ENCODE measurements at places on chromosomes 4 and X.

DNA sequence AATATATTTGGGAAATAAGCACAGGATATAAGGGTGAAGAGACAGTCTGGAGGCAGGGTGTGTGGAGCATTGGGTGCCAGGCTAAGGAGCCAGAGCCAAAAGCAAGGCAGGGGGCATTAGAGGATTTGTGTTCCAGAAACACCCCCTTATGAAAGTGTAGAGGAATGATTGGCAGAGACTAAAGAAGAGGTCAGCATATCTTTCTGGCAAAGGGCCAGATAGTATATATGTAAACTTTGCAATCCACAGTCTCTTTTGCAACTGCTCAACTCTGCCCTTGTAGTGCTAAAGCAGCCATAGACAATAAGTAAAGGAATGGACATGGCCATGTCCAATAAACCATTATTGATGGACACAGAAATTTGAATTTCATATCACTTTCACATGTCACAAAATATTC is 3.6 kb upstream of the SLC9A6 start:
- no peak for DNase-seq

GRCh38 chr4:6437826-6438238 is 34.6 kb downstream of the PPP2R2C start:
- DNase-seq = no peak

- no peak for DNase-seq
Measured at GRCh38 chrX:43479070-43479469, 177.0 kb upstream of the MAOA start.

DNA sequence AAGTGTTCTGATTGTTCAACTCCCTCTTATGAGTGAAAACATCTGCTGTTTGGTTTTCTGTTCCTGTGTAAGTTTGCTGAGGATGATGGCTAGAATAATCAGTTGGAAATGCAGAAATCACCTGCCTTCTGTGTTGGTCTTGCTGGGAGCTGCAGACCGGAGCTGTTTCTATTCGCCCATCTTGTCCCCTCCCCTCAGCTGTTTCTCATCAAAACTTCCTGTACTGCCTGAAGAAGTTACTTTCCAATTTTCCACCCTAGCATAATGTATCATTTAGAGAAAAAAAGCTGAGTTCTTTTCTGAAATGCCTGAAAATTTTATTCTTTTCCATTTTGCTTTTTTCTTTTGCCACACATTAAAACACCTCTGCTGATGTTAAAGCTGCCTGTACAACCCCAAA is 167.6 kb downstream of the TEX13A start:
- DNase-seq = no peak

DNA sequence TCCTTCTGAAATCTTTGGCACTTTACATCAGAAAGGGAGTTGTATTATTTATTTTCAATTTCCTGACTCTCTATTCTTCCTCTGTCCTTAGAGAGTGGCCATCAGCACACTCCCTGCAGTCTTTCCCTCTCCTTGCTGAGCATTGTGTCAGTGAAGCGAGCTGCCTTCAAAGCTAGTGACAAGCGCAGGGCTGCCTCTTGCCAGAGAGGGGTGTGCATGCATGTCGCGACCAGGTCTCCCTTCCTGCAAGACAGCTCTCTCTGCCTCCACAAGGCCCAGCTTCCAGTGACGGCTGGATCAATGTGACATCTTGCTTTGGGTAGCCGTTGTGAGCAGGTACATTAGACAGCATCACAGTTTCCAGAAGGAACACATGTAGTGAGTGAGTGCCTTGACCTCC is 810.9 kb upstream of the TENM3 start:
- no peak for DNase-seq

- no peak for DNase-seq
Measured at GRCh38 chr4:71765821-71766383, 18.0 kb downstream of the GC start.

DNA sequence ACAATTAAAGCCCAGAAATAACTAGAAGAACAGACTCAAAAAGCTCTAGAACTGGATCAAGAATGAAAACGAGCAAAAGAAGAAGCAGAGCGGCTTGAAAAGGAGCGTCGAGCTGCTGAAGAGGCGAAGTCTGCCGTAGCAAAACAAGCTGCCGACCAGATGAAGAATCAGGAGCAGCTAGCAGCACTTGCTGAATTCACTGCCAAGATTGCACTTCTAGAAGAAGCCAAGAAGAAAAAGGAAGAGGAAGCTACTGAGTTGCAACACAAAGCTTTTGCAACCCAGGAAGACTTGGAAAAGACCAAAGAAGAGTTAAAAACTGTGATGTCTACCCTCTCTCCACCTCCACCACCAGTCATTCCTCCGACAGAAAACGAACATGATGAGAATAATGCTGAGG is 56.1 kb upstream of the PPP4R3C start:
- DNase-seq = no peak

- no peak for DNase-seq
Measured at GRCh38 chr4:2284934-2285612, 23.2 kb upstream of the MXD4 start.

DNA sequence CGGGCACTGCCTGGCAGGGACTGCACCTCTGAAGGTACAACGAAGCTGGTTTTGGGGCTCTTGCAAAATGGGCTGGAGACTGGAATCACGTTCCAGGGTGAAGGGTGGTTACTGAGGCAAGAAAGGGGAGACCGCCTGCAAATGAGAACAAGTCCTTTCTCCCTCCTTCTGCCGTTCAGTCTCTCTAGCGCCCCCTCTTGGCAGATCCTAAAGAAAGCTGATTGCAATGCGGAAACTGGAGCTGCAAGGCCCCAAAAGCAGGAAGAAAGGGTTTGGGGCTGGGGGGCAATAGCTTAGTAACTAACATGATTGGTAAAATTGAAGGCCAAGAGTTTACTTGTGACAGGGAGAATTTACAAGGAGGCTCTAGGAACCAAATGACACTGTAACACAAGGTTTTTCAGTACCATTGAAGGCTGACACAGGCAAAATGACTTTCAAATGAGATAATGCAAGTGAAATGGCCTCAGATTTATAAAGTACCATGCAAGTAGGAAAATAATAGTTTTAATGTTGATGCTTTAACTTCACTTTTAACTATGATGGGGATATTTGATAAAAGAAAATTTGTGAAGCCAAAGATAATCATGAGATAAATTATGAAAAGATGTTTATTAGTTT is 222.7 kb upstream of the HAND2 start:
- no peak for DNase-seq

GRCh38 chr4:74291471-74291870 is 16.8 kb upstream of the EPGN start:
- DNase-seq = no peak

DNA sequence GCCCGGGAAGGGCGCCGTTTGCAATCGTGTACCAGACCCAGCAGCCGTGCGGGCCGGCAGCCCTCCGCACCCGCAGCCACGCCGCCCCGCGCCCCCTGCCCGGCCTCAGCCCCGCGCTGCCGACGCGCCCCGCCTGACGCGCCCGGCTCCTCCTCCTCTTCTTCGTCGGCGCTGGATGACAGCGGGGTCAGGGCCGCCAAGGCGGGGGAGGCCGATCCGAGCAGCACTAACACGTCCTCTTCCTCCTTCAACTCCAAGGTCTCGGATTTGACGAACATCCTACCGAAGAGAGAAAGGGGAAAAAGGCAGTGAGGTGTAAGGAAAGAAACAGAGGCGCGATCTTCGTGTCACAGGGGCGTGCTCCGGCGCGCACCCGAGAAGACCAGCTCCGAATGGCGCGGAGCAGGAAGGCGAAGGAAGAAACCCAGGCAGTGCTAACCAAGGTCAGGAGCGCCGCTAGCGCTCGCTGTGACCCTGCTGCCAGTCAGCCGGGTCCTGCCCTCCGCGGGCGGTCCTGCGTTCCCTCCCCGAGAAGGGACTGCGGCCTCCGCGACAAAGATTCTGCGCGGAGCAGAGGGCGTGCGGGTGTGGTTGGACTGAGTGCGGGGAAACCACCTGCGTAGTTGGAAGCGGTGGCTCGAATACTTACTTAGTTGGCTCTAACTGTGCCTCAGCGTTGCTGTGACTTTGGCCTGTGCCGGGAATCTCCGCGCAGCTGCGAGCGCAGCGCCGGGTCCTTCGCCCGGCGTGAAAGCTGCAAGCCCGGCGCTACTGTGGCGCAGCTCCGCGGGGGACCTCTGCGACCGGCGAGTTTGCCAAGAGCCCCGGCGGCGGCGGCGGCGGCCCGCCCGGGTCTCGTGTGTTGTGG is 548 bp downstream of the NEUROG2 start:
- DNase-seq = no peak

DNA sequence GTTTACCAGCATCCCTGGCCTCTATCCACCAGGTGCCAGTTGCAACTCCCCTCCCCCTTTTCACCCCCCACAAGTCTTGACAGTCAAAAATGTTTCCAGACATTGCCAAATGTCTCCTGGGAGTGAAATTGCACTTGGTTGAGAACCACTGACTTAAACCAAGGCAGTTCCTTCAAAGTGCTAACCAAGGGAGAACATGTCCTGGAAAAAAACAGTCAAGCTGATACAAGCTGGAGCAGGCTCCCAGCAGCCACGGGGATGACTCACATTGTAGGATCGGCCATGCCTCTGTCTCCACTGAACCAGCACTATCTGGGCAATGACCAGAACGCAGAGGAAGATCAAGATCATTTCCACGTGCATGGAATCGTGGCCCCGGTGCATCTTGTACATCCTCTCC is 11.4 kb downstream of the RNF175 start:
- no peak for DNase-seq

GRCh38 chrX:27229721-27230120 is 233.4 kb downstream of the PPP4R3C start:
- DNase-seq = no peak

DNA sequence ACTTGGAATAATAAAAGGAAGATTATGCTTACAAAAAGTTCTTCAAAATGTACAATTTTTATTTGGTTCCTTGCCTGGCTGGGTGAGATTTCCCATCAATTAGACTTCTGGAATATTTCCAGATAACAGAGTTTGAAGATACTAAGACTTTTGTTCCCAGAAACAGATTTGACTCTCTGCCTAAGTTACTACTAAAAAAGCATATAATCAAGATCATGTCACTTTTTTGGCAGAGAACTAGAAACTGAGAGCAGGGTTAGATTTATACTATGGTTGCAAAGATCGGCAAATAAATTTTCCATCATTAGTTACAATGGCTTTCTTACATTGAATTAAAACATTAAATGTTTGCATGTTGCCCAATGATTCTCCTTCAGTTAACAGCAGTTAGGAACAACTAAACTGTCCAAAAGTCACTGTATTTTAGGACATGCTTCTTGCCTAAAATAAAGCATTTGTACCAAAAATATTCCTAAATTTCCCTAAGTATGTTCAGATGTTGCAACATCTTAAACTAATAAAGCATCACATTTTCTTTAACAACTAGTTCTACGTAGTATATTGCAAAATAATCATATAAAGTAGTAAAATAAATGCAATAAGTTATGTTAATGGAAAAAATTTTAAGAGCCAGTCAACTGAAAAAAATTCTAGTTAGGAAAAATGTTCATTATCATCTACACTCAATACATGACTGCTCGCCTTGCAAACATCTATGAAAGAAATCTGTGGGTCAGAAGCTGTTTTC is 73.0 kb downstream of the SEC24D start:
- DNase-seq = no peak

DNA sequence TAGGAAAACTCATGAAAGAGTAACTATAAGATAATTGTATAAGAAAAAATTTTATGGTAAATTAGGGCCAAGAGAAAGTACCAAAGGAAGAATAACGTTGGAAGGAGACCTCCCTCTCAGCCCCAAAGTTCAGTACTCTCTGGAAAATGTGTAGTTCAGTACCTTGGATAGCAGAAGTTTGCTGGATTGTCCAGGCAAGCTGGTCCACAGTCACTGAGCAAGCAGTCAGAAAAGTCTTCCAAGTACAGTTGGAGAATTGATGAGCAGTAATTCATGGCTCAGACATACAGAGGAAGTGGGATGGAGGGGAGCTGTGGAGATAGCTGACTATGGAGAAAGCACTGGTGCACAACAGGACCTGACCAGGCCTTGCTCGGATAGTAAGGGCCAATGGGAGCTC is 598.2 kb upstream of the NDST4 start:
- DNase-seq = no peak

- no peak for DNase-seq
Measured at GRCh38 chr4:15562114-15562513, 92.4 kb downstream of the CC2D2A start.

DNA sequence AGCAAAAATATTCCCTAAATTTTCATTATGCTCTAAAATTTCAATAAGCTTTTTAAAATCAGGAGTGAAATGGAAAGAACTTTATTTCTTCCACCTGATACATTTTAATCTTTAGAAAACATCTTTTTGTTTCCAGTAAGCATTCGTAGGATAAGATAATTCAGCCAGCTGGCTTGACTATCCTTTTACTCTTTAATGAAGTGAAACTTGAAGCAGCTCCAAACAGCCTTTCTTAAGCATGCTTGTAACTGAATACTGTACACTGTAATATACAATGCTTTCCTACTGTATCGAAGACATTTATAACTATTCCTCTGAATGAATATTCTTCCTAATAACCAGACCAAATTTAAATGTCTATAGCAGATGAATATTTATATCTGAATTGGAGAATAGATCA is 98.8 kb downstream of the KLHL4 start:
- DNase-seq = no peak

GRCh38 chrX:140724309-140724708 is 14.8 kb downstream of the LINC00632 start:
- no peak for DNase-seq

GRCh38 chr4:127450276-127450675 is 182.5 kb upstream of the INTU start:
- no peak for DNase-seq

GRCh38 chr4:111800551-111800950 is 344.7 kb upstream of the FAM241A start:
- no peak for DNase-seq

- no peak for DNase-seq
Measured at GRCh38 chr4:71520850-71521249, 182.0 kb downstream of the SLC4A4 start.

- DNase-seq = no peak
Measured at GRCh38 chrX:38287674-38288073, 39.6 kb downstream of the RPGR start.

DNA sequence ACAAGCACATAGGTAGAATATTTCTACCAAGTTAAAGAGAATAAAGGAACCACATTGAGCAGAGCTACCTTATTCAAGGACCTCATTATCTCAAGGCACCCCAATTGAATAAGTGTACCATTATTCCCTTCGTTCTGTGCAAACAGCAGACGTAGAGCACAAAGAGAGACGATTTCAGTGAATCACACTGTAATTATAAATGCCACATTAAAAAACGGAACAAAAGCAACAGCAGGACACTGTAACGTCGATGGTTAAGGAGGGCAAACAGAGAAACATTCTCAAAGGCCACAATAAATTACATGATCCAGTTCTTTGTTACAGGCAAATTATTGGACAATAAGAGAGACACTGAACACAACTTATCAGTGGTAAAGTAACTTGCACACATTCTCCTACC is 644.1 kb upstream of the TENM3 start:
- DNase-seq = no peak

DNA sequence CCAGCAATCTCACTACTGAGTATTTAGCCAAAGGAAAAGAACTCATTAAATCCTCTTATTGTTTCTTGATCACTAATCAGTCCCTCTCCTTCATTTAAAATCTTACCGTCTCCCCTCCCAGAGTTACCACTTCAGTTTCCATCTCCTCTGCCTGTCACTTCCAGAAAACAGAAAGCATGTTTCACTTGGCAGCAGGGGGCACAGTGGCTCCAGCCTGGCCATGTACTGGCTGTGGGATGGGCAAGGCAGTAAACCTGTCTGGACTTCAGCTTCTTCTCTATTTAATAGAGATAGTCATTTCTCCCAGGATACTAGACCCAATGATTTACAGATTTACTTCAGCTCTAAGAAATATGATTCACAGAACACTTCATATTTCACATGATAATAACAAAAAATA is 63.2 kb downstream of the CD40LG start:
- DNase-seq = no peak
